Stimulated activated CD4-positive, alpha-beta T cell treated with anti-CD3 and anti-CD28 coated beads, Interleukin-12 subunit alpha, Interleukin-12 subunit beta, amount 100 ng/mL, for 24 hours (primary cell): ENCODE measurements at places on chromosomes 6 and 20.
A peak's percentile ranks its signal among the peaks of the same experiment; 100 is the strongest.

DNA sequence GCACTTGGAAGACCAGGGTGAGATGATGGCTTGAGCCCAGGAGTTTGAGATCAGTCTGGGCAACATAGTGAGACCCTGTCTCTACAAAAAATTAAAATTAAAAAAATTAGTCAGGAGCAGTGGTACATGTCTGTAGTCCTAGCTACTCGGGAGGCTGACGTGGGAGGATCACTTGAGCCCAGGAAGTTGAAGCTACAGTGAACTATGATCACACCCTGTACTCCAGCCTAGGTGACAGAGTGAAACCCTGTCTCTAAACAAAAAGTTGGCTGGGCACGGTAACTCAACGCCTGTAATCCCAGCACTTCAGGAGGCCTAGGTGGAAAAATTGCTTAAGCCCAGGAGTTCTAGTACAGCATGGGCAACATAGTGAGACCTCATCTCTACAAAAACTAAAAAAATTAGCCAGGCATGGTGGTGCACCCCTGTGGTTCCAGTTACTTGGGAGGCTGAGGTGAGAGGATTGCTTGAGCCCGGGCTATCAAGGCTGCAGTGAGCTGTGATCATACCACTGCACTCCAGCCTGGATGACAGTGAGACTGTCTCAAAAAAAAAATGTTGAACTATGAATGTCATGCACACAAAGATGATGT, 60.8 kb upstream of the MYL9 start:
- no peak for DNase-seq

- no peak for DNase-seq
Observed at GRCh38 chr6:108587258-108588059, 26.7 kb downstream of the FOXO3 start.

GRCh38 chr6:92479831-92480230, 939.5 kb downstream of the EPHA7 start:
- DNase-seq = no peak

GRCh38 chr6:105199711-105200110, 19.9 kb upstream of the POPDC3 start:
- no peak for DNase-seq

GRCh38 chr6:163531122-163531521, 116.6 kb downstream of the QKI start:
- DNase-seq = no peak

DNA sequence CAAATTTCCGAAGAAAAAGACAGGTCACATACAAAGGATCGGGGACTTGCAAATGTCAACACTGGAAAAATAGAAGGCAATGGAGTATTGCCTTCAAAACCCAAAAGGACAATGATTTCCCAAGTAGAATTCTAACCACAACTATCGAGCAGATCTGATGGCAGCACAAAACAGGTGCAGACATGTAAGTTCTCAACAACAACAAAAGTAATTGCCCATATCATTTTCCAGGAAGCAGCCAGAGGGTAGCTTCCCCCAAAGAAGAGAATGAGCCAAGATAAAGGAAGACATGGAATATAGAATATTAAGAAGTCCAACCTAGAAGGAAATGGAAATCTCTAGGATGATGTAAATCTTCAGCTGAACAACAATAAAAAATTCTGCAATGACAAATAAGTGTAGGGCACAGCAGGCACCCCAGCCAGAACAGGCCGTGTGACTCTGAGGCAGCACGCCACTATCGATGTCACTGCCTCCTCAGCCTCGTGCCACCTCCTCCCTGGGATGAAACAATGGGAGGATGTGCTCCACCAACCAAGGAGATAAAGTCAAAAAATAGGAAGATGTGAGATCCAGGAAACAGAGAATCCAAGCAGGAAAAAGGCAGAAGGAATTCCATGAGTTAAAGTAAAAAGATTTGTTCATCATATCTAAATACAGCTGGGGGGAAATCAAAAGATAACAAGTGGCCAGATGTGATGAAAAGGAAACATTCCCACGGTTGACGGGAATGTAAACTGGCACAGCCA, 34.1 kb downstream of the SERPINB1 start:
- no peak for DNase-seq

- DNase-seq = no peak
Observed at GRCh38 chr6:56448046-56448445, 194.6 kb downstream of the DST start.

GRCh38 chr6:34235307-34236130, 1.2 kb upstream of the HMGA1 start:
- DNase-seq = peak; percentile 62

GRCh38 chr6:108661430-108661829, 100.7 kb downstream of the FOXO3 start:
- no peak for DNase-seq

- no peak for DNase-seq
Observed at GRCh38 chr6:114276783-114277182, 66.0 kb downstream of the HS3ST5 start.

- DNase-seq = no peak
Observed at GRCh38 chr6:26243132-26243531, 121.9 kb upstream of the BTN3A2 start.

DNA sequence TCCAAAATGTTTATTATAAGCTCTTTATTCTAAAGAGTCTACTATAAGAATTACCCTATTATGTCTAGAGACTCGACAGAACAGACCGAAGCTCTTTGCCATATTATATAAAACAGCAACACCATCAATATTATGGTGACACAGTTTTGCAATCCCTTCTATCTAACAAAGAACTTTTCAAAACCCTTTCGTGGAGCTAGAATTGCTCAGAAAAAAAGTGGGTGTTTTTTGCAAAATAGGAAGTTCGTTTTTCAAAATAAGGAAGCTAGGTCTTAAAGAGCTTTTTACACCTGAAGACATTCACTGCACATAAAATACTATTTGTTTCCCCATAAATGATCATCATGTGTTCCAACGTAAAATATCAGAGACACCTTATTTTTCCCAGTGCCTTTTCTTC, 240.0 kb downstream of the FOXC1 start:
- DNase-seq = no peak

DNA sequence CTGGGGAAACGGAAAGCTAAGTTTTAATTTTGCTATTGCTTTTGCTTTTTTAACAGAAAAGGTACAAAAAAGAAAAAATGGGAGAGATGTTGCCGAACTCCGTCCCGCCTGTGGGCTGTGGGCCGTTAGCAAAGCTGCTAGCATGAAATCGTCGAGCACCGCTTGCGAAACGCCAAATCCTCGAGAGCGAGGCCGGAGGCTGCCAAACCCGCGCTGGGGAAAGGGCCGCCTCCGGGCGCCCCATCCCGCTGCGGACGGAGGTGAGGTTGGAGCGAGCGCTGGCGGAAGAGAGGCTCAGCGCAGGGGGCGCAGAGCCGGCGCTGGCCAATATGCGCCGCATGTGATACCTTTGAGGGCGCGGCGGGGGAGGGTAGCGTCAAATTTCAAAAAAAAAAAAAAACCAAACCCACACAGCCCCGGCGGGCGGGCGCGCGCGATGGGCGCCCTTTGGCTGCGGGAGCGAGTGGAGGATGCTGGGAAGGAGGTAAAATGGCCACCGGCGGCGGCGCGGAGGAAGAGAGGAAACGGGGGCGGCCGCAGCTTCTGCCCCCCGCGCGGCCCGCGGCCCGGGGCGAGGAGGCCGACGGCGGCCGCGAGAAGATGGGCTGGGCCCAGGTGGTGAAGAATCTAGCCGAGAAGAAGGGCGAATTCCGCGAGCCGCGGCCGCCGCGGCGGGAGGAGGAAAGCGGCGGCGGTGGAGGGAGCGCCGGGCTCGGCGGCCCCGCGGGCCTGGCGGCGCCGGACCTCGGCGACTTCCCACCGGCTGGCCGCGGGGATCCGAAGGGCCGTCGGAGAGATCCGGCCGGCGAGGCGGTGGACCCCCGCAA, at the start of gene ZCCHC3:
ZCCHC3 (plus strand) TSS at position 473 of the 827 bp plus-strand sequence; CDS start at position 490, 17 bp downstream.
- peak; percentile 72 for DNase-seq

DNA sequence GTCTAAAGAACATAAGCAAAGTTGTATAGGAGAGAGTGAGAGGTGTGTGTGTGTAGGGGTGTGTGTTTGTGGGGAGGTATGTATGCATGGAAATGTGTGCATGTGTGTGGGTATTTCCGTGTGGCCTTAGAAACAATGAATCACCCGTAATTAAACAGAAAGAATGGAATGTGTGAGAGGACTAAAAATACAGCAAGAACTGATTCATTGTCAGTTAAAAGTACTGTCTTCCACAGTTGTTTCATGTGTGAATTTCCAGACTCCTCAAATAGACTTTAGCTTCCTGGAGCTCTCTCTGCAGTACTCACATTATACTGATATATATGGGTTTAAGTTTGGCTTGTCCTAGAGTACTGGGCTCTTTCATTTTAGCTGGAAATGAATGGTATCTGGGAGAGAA, 145.7 kb downstream of the RIMS1 start:
- DNase-seq = no peak

DNA sequence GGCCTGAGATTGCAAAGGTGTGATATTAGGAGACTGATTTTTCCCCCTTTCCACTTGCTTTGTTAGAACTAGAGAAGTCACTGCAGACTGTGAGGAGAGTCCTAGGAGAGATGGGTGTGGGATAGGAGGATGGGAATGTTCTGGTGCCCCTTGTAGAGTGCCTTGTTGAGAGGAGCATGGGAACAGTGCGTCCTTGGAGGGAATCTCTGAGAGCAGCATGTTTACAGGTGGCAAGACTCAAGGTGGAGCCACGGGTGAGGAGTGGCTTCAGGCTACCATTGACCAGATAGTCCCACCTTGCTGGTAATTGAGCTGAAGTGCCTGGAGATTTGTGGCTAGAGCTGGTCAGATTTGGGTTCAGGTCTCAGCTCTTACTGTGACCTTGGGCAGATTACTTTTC, 6.0 kb downstream of the PLCG1 start:
- no peak for DNase-seq

DNA sequence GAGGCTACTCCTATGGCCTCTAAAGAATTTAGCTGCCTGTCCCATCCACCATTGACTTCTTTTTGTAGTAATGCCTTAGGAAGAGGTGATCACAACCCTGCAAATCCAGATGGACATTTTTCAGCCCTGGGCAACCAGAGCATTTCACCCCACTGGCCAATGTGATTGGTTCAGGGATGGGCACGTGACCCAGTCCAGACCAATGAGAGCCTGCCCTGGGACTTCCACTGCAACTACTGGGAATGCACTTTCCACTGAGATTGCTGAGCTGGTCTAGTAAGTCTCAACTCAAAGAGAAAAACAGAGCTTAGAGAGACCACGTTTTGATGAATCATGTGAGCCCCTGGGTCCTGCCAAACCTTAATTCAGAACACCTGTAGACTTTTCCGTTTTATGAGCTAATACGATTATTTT, 8.9 kb upstream of the UBE2V1 start:
- DNase-seq = no peak

DNA sequence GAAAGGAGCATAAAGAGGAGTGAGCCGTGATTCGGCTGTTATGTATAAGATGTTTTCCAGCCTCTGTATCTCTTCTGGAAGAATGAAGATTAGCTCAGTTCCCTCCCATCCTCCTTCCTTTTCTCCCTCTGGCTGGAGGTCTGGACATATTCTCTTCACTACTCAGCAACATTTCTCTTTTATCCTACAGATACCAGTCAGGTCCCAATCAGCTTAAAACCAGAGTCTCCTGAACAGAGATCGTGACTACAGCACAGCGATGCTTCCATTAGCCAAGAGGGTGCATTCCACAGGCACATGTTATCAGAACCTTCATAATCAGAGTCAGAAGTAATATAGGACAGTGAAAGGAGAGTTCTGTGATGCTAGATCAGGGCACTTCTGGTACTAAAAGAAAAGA, 133.9 kb upstream of the SOX4 start:
- DNase-seq = no peak

GRCh38 chr6:116924245-116924644, 47.2 kb downstream of the RFX6 start:
- DNase-seq = no peak

DNA sequence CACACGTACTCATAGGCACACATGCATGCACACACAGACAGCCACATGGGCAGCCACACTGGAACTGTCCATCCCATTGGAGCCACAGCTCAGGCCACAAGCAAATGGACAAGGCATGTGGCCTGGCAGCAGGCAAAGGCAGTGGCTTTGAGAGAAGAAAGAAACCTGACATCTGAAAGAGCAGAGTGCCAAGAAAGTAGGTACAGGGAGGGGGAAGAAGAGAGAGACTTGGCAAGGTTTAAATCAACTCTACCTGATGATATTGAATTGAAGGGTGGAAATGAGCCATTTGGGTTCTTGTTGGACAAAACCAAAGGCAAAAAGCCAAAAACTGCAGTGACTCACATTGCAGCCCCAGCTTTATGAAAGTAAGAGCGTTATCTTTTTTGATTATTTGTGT, 142.7 kb downstream of the PCSK2 start:
- no peak for DNase-seq

- no peak for DNase-seq
Observed at GRCh38 chr6:138372711-138373463, 4.8 kb upstream of the SMIM28 start.

DNA sequence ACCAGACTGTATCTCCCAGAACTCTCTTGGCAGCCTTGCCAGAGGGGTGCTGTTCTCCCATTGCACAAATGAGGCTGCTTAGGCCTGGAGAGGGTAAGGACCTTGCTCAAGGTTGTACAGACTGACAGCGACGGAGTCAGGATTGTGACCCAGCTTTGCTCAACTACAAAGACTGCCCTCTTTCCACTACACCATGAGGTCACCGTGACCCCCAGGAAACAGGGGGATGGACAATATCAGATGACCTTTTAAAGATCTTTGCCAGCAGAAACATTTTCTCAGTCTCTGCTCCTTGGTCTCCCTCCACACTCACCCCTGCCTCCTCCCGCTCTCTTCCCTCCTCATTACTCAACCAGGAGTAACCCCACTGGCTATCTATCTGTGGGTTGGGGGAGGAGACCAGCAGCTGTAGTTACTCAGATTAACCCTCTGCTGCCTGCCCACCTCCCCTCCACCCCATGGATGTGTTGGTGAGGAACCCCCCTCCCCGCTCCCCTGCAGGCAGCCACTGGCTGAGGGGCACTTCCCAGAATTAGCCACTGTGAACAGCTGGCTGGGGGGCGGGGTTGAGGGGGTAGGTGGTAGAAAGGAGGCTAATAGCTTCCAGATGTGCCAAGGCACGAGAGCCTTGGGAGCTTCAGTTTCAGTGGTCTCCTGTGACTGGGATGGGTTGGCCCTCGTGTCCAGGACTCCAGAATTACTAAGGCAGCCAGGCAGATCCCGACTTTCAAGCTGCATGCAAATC, 26.9 kb upstream of the MRPS18A start:
- no peak for DNase-seq

- DNase-seq = no peak
Observed at GRCh38 chr6:118080547-118080946, 173.5 kb downstream of the SLC35F1 start.

- no peak for DNase-seq
Observed at GRCh38 chr6:149450679-149451375, 34.0 kb downstream of the ZC3H12D start.

GRCh38 chr6:34360556-34360955, 31.9 kb downstream of the NUDT3 start:
- no peak for DNase-seq

DNA sequence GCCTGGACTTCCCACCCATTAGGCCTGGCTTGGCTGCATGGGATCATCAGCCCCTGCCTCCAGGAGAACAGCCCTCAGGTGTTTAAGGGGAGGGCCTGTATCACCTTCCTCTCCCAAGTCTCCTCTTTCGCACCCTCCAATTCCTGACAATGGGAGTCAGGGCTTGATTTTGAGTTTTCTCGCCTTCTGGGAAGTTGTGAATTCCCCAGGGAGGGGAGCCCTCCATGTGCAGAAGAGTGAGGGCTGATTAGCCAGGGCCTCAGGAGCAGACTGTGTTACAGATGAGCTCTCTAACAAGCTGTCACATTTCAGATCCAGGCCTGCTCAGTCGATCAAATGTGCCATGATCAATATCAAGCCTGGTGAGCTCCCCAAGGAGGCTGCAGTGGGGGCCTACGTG, 42.4 kb downstream of the CNBD2 start:
- no peak for DNase-seq

- no peak for DNase-seq
Observed at GRCh38 chr6:11042750-11043377, 1.2 kb downstream of the ELOVL2 start.

GRCh38 chr6:21791581-21791980, 198.0 kb downstream of the SOX4 start:
- no peak for DNase-seq
